ENCODE measurements at places on chromosomes 11 and 22.

GRCh38 chr11:48020092-48020755 lies 39.9 kb downstream of the PTPRJ start:
- no peak for DNase-seq

GRCh38 chr11:117808784-117809183 lies 11.8 kb upstream of the DSCAML1 start:
- no peak for DNase-seq

GRCh38 chr11:121932646-121933185 lies 183.3 kb downstream of the BLID start:
- no peak for DNase-seq

GRCh38 chr11:70826541-70827335 lies 425.6 kb downstream of the SHANK2 start:
- no peak for DNase-seq

GRCh38 chr11:1843796-1844195 lies 5.0 kb downstream of the TNNI2 start:
- DNase-seq = no peak

DNA sequence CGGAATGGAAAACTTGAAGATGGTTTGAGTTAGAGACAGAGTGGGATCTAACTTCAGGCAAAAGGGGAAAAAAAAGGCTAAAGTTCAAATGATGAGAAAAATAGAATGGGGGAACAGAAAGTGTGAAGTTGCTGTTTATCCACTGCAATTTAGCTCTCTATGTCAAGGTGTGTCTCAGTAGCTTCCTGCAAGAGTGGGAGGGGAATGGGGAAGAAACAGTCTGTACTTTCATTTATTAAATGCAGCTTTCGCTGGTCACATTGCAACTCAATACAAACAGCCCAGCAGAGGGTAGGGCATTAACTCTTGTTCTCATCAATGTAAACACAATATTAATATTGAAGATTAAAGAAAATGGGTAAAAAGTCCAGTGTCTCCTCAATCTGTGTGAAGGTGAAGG lies 214.7 kb upstream of the SYN3 start:
- no peak for DNase-seq

DNA sequence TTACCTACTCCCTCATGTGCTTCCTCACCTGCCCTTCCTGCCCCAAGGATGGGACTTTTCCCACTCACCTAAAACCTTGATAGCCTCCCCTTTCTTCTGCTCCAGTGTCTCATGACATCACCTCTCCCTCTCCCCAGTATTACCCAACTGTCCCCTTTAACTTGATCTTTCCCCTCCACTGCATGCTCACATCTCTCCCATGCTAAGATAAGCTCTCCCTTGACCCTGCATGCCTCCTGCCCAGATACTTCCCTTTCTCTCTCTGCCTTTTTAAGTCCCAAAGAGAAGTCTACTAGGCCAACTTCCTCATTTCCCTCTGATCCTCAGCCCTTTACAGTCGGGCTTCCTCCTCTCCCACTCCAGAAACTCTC lies 14.8 kb downstream of the CD3E start:
- no peak for DNase-seq

- no peak for DNase-seq
Observed at GRCh38 chr11:125076378-125076945, 13.4 kb downstream of the SLC37A2 start.

DNA sequence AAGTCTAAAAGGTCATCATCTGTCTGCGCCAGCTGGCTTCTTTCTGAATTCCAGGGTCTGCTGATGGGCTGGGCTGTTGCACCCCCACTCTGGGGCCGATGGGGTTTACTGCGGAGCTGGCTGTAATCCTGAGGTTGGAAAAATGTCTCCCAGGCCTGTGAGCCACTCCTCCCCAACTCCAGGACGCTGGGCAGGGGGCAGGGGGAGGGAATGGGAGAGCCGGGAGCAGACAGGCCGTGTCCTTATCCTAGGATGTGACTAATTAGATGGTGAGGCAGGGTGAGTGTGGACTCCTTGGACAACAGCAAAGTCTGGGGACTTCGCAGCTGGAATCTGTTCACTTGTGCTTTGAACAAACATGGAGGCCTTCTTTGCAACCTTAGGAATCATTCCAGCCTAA lies 48.7 kb downstream of the LRRC32 start:
- DNase-seq = no peak

- peak; percentile 95 for DNase-seq
Observed at GRCh38 chr11:64372802-64373597, 14.0 kb downstream of the RPS6KA4 start.

DNA sequence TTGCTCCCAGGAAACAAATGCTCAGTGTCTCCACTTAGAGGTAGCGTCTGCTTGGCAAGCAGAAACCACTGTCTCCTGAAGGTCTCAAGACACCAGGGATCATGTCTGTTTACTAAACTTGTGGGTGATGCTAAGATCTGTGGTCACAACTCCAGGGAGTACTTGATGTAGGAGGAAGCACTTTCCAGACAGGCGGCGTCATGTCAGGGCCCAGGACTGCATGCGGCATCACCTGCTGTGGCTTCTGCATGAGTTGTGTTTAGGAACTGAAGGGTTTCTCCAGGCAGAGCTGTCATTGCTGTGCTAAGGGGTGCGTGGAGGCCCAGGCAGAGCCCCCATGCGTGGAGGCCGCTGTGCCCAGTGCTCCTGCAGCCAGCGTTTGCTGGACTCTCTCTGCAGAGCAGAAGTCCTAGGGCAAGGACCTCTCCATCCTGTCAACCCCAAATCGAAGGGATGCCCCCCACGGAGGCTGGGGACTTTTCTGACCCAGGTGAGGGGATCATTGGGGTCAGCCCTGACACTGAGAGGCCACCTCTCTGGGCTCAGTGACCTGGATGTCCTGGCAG lies 8.1 kb upstream of the PANX2 start:
- no peak for DNase-seq

DNA sequence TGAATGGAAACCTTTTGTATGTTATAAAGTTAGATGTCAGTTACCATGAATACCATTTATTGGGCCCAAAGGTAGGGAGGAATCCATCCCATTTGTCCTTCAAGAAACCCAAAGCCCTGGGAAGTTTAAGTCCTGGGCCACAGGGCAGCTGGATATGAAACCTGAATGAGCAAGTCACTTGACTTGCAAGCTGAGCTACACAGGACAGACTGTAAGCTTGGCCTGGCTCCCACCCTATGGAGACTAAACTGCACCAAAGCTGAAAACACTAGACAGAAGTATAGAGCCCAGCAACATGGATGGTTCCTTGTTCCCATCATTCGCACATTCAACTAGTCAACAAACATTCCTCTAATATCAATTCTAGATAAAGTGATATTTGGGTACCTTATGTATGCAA lies 71.3 kb downstream of the KCNC1 start:
- no peak for DNase-seq

- no peak for DNase-seq
Observed at GRCh38 chr22:48819961-48820360, 1007.7 kb downstream of the BRD1 start.

GRCh38 chr11:21306739-21307358 lies 637.5 kb downstream of the NELL1 start:
- DNase-seq = no peak

DNA sequence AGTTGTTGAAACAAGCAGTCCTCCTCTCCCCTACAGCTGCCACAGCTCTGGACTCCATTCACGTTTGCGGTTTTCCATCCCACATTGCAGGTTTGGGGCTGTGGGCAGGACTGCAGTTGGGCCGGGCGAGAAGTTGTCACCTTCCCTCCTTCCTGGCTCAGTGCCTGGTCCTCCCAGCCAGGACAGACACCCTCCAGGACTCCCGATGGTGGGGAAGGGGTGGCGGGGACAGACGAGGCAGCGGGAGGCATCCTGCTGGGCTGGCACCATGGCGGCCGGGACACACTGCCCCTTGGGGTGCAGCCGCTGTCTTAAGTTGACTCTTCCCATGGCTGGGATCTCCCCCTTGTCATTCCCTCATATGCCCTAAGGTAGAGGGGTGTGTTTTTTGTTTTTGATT lies 615.2 kb downstream of the BRD1 start:
- no peak for DNase-seq

GRCh38 chr11:119303227-119303718 lies 13.7 kb downstream of the MCAM start:
- no peak for DNase-seq

GRCh38 chr22:46592390-46592872 lies 27.8 kb upstream of the GRAMD4 start:
- DNase-seq = no peak

DNA sequence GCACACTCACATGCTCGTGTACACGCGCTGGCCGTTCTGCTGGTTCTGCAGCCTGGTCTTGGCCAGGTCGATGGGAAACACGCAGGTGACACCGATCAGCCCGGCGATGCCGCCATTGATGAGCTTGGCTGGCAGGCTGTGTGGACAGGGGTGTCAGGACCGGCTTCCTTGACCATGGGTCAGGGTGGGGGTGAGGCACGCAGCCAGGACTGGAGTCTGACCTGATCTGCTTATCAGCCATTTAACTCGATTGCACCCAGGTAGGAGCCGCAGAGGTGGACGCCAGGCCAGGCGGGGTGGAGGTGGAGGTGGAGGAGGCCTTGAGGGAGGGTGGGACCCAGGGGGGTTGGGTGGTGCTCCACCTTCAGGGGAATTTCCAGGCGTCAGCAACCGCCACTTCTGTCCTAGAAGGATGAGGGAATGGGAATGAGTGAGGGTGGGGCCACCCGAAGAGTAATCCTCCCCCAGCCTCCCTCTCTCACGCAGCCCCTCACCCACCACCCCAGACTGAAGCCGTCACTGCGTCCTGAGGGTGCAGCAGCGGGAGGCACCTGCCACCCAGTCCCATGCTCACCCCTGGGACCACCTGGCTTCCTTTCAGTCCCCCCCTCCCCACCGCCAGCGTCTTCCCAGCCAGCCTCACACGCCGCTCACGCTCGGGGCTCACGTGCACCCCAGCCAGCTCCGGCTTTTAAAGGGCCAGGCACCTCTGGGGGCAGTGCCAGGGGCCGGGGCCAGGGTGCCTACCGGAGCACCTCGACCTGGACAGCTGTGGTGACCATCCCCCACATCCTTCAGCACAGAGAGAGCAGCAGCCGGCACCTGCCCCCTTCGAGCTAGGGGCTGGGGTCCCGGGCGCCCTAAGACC lies 3.1 kb downstream of the SLC25A22 start:
- DNase-seq = no peak

- no peak for DNase-seq
Observed at GRCh38 chr22:46346680-46347405, 11.3 kb downstream of the TRMU start.

DNA sequence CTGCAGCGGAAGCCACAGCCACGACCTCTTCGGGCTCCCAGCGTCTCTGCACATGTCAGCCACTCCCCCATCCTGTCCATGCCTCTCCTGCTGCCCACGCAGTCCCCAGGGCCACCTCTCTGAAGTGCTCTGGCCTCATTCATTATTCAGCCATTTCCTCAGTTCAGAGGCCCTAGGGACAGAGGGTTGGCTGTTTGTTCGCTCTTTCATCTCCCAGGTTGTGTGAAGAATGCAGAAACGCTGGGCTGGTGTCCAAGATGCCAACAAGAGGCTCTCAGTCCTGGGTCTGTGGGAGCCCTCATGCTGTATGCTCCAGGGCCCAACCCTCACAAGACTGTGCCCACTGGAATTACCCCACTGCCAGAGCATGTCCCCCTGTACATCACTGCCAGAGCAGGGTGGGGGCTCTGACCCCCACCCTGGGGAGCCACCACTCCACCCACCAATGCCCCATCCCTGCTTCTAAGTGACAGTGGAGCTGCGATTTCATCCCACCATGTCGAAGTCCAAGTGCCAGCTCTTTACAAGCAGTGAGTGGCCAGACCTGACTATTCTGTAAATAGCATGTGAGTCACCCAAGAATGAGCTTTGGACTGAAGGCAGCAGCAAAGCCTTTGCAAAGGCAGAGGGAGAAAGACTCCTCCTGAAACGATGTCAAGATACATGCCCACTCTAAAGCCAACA lies 209.6 kb downstream of the BUD13 start:
- DNase-seq = no peak

- no peak for DNase-seq
Observed at GRCh38 chr11:62719302-62719978, 7.8 kb downstream of the HNRNPUL2 start.

DNA sequence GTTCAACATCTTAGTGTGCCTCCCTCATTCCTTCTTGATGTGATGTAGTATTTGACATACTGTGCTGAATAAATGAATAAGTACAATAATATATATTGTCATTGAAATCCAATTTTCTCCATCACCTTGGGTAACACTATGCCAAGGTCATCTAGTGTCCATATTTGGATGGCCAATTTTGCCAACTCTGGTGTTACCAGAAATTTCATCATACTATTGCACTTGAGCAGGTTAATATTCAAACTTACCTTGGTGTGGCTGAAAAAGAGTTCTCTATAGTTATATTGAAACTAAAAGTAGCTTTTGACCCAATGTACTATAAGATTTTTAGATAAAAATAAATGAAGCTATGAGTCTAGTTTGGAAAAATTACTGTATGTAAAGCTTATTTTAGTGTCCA lies 98.2 kb upstream of the SLC6A5 start:
- DNase-seq = no peak

DNA sequence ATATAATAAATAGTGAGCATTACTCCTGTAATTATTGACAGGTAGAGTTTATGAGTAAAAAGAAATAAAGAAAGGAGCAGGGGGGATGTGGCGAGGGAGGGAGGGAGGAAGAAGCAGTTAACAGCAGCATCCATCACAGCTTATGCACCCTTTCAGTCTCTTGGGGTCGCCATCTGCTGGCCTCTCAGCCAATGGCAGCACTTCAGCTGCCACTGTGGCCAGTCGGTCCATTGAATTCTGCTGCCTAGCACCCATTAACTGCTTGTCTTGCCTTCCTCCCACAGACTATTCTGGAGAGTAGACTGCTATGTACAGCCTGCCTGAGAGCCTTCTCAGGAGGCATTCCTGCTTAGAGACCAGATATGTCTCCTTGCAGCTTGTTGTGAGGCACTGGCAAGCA lies 388.3 kb downstream of the TENM4 start:
- no peak for DNase-seq

DNA sequence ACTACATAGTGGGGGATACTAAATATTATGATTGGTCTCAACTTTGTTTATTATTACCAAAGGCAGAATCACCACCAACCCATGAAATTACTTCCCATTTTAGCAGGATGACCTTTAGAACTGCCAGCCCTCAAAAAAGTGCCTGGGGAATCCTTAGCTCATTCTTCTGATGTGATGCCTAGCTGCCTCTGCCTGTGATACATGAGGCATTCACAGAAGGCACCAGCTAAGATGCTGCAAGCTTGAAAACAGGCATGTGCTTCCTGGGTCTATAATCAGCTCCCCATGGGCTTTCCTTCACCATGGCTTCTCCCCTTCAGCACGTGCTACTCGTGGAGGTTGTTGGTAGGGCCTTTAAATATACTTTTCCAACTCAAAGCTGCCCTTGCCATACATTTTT lies 50.4 kb upstream of the ARHGAP20 start:
- no peak for DNase-seq

- DNase-seq = no peak
Observed at GRCh38 chr11:44982496-44983062, 31.9 kb upstream of the TP53I11 start.

DNA sequence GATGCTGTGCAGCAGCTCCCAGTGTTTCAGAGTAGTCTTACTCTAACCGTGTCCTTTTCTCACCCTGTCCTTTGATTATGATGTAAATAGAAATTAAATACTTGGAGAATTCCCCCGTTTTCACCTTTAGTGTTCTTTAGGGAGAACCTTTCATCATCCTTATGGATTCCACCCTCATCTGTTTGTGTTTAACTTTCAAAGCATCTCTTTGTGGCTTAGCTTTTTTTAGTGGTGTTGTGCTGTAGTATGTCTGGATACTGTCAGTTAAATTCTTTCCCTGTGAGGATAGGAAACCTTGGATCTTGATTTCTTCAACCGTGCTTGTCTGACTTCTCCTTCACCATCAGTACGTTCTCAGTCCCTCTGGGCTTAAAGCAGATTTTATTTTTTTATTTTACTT lies 48.5 kb downstream of the PPP6R3 start:
- no peak for DNase-seq

- no peak for DNase-seq
Observed at GRCh38 chr11:108923413-108923812, 258.5 kb downstream of the DDX10 start.
